ENCODE measurements at places on chromosomes 2 and 18.

GRCh38 chr2:148981324-148981723 lies 57.2 kb upstream of the LYPD6B start:
- DNase-seq = no peak

DNA sequence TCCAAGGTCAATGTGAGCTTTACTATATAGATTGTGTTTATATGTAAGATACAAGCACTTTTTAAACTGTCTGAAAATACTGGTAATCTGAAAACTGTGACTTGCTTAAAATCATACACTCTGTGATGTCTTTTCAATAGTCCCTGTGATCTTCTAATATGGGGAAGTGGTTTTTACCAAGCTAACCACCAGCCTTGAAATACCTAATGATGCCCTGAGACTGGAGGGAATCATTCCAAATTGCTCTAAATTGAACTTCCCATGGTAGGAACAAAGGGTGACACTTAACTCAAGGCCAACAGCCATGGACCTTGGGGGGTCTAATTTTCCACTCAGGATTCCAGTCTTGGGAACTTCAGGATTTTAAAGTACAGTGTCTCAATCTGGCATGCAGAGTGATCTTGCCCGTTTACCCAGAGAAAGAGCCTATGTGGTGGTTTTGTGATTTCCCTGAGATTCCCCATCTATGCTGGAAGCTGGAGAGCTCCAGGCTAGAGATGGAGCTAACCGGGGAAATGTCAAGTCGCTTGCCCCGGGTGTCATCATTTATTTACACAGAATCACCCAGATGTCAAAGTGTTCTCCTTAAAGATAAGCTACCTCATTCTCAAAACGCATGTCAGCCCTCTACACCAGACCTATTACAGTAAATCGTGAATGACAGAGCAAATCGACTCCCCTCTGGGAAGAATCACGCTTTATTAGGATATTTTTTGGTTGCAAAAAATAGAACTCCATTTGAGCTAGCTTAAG lies 198.5 kb downstream of the SP3 start:
- no peak for DNase-seq

- no peak for DNase-seq
Observed at GRCh38 chr2:235568431-235568830, 74.6 kb downstream of the AGAP1 start.

- no peak for DNase-seq
Observed at GRCh38 chr2:226030788-226031646, 631.5 kb downstream of the NYAP2 start.

DNA sequence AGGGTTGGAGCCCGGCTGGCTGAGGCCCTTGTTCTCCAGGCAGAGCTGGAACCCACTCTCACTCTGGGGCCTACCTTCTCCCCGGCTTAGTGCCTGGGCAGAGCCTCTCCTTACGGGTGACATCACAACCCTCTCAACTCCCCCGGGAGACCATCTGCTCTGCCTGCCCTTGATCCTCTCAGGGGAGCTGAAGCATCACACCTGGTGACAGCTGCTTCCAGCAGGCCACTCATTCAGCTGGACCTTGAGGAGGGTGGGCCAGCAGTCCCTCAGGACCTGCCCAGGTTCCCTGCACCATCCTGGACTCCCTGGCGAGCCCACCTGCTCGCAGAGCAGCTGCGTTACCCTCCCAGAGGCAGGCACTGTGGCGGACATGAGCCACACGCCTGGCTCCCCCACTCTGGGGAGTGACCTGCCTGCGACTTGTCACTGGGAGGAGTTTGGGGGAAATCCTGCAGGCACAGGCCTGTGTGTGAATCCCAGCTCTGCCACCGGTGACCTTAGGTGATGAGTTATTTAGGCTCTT lies 13.1 kb downstream of the HS6ST1 start:
- DNase-seq = no peak

DNA sequence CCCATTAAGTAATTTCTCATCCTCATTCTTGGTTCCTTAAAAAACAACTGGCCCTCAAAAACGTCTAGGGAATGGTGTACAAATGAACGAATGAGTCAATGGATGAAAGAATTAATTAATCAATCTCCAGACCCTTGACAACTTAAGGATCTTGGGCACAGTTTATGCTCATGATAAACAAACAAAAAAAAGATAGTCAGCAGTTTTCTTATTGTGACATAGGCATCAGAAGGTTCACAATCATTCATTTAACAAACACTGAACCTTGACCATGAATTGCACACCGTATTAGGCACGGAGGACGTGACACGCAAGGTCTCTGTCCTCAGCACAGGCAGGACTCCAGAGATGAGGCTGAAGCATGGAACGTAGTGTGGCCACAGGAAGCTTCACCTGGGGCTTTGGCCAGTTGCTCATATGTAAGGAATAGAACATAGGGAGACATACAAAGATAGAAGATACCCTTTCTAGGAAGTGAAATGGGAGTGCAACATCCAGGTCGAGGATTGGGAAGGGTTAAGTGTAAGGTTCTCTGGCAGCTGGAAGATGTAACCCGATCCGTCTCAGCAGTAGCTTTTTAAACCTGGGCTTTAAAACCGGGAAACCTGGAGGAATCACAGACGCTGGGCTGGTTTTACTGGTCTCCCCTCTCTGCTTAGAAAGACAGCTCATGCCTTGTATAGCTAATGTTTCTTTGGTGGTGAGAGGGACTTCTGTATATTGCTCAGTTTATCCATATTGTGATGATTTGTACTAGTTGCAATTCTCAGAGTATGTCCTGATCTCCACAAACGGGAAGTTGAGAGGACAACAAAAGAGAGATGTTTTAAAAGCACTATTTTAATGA lies 8.9 kb upstream of the LTBP1 start:
- no peak for DNase-seq

GRCh38 chr2:54556621-54557121 lies 100.5 kb downstream of the SPTBN1 start:
- DNase-seq = no peak

DNA sequence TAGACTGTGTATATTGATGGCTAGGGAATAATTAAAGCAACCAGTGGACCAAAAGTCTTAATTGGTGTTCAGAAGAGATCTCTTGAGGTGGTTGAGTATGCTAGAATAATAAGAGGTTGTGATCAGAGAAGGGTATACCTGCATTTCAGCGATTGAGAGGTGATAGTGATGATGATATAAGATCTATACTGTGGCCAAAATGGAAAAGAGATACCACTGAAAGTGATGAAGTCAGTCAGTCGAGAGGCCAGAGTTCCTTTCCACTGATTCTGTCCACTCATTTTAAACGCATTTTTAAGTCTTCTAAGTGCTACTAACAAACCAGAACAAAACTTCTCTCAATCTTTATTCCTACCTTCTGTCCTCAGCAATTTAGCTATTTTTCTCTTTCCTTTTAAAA lies 32.9 kb downstream of the ACTR3 start:
- no peak for DNase-seq

DNA sequence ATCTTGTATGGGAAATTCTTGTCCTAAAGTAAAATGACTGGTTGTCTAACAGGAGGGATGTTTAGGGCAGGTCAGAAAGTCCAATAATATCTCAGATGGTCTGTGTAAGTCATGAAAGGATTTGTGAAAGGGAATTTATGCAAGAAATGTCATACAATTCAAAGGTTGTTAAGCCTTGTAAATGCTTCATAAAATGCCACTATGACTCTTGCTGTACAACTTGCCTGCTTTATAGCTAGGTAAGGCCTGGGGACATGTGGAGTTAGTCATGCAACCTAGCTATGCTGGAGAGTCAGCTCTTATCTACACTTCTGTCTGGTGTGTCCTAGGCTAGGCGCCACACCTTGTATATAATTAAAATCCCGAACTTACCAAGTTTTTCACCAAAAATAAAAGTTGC lies 36.9 kb upstream of the VWA3B start:
- DNase-seq = no peak

- DNase-seq = no peak
Observed at GRCh38 chr2:5697562-5697961, 5.4 kb downstream of the SOX11 start.

DNA sequence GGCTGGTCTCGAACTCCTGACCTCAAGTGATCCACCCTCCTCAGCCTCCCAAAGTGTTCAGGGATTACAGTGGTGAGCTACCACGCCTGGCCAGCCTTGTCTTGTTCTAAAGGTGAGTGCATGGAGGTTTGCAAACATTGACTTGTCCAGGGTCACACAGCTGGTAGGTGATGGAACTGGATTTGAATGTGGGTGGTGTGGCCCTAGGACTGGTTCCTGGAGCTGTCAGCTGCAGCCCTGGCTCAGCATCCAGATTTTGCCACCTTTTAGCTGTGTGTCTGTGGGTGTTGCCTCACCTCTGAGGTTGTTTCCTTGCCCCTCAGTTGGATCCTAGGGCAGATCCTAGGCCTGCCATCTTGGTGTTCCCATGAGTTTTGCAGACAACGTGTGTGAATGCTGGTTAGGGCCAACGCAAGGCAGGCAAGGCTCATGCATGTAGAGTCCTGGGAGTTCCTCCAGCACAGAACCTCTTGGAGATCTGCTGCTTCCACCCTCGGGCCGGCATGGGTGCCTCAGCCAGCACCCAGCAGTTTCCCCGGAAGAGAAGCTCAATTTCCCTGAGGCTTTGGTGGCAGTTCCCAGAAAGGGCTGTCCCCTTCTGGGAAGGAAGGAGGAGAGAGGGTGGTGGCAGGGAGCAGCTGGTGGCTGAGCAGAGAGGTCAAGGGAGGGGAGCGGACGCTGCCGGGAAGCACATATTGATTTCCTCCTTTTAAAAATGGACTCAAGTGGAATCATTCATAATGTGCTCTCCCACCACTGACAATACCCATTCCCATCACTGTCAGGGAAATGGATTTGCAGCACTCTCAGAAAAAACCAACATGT lies 127.6 kb upstream of the HS6ST1 start:
- no peak for DNase-seq

DNA sequence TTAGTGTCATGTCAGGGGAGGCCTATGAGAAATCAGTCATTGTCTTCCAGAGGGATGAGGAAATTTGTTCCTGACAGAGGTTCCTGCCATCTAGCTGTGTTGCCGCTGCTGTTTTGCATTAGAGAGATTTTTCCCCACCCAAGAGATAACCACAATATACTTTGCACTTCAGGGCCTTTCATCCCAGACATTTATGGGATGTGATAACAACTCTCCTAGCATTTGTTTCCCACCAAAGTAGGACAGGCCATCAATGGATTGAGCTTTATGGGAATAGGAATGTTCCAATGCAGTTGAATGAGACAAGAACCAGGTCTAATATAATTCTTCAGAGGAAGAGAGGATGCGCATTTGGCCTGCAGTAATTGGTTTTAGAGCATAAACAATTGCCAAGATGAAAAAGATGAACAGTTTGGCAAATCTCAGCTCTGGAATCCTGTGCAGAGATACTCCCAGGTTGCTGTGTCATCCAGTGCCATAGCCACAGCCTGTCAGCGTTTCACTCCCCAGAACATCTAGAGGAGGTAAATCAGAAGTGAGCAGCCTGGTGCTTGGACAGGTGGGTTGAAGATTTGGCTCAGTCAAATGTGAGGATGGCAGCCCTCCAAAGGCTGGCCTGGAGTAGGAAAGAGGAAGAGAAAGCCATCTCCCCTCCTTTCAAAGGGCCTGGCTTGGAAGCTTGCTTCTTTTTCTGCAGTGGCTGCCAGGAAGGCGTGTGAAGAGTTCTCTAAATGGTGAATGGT lies 93.7 kb upstream of the SETBP1 start:
- no peak for DNase-seq

DNA sequence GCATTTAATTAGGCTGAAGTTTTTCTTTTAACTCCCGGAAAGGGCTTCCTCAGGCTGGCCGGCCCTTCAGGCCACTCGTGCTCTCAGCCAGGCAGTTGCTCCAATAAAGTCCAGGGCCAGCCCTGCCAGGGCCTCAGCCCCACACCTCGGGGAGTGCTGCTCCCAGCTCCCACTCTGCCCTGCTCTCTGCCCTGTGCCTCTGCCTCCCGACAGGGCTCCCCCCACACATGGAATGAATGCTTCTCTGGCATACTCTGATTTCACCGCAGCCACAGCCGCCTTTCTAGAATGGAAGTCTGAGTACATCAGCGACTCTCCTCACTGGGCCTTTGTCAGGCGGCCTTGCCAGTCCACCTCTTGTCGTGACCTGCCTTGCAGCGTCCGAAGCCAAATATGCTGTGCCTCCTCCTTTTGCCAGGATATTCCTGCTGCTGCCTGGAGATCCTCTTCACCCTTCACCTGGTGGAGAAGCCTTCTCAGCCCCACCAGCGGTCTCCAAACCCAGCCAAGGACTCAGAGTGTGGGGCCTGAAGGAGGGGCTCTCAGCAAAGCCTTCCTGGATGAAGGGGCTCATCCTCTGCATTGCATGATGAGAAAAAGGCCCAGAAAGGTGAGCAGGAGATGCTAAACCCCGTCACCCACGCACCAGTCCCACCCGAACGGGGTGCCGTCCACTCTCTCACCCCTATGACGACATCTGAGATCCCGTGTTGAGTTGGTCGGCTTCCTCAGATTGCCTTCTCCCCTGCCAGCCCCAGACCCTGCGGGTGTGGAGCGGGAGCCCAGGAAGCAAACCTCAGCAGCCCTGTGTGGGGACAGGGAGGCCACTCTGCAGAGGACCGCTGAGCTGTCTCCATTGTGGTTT lies 472.7 kb upstream of the HS6ST1 start:
- DNase-seq = no peak

- DNase-seq = no peak
Observed at GRCh38 chr2:122764014-122764413, 1008.6 kb downstream of the TSN start.

- no peak for DNase-seq
Observed at GRCh38 chr2:175228179-175228578, 46.7 kb upstream of the ATP5MC3 start.

DNA sequence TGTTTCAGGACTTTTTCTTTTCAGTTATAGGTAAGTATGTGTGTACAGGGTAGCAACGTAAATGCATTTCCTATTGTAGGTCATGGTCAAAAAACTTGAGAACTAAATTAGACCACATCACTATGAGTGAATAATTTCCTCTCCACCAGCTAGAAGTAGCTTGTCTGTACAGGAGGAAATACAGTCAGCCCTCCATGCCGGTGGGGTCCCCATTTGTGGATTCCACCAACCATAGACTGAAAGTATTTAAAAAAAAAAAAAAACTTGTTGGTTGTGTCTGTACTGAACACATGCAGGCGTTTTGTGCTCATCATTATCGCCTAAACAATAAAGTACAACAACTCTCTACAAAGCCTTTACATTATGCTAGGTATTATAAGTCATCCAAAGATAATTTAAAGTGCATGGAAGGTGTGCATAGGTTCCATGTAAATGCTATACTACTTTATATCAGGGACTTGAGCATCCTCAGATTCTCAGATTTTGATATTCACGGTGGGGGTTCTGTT lies 94.2 kb upstream of the NDUFV2 start:
- DNase-seq = no peak

GRCh38 chr2:191013682-191013931 lies 364 bp downstream of the STAT1 start:
- no peak for DNase-seq

- no peak for DNase-seq
Observed at GRCh38 chr2:136916131-136916530, 150.8 kb downstream of the THSD7B start.

- DNase-seq = no peak
Observed at GRCh38 chr2:180599804-180600203, 380.6 kb upstream of the UBE2E3 start.

GRCh38 chr2:76270096-76270710 lies 559.5 kb upstream of the GCFC2 start:
- DNase-seq = no peak
